ENCODE measurements at places on chromosomes 6 and 20.

- DNase-seq: no peak
These were observed 58.9 kb upstream of the OPRM1 start for GRCh38 chr6:153980171-153980570.

DNA sequence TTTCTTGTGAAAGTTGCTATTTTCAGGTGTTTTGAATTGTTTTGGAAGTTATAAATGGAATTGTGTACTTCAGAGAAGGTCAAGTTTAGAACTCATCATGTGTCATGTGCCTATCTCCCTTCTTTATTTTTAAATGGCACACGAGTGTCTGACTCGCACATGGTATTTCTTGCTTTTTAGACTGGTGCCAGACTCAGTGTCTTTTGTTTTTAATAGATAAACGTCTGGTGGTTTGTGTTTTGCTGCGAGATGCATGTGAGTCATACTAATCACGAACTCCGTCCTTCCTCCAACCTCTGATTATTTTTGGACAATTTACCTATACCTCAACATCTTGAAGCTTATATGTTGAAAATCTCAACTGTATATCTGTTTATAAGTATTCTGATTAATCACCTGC is 292.1 kb downstream of the CDKAL1 start:
- no peak for DNase-seq

DNA sequence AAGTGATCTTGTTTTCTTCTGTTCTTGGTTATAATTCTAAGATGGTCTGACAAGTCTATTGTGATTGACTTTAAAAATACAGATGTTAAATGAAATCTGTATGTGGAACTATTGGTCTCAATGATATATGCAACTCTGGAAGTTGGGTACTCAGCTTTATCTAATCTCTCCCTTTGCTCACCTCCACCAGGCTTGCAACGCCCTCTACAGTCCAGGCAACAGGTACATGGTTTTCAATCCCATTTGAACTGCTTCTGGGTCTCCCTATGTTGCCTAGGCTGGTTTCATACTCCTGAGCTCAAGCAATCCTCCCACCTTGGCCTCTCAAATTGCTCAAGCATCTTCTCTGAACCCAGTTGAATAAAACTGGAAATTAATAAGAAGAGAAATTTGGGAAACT is 25.6 kb upstream of the HLA-DQB1 start:
- no peak for DNase-seq

- peak; percentile 29 for DNase-seq
These were observed 960 bp downstream of the TNFRSF6B start for GRCh38 chr20:63697357-63697867.

DNA sequence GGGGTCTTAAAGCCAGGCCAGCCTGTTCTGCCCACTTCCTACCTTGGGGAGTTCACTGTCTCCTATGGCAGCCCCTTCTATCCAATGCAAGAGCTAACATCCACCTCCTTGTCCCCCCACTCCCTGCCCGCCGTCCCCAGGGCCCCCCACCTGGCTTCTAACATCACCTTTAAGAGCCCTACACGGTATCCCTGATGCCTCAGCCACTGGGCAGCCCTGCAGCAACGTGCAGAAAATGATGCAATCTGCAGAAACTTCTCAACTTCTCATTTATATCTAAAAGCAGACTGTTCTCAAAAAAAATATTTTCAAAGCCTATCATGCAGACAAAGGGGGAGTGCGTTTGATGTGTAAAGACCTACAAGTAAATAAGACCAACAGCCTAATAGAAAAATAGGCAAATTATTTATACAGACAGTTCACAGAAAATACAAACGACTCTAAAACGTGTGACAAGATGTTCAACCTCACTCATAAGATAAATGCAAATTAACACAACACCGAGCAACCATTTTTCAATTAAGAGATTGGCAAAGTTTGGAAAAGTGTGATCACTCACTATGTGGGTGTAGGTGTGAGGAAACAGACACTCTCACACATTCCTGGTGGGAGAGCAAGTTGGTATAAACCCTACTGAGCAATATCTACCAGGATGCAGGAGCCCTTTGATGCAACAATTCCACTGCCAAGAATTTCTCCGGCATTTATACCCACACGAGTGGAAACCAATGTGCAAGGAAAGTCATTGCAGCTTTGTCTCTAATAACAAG is 15.1 kb upstream of the HCK start:
- DNase-seq: no peak

DNA sequence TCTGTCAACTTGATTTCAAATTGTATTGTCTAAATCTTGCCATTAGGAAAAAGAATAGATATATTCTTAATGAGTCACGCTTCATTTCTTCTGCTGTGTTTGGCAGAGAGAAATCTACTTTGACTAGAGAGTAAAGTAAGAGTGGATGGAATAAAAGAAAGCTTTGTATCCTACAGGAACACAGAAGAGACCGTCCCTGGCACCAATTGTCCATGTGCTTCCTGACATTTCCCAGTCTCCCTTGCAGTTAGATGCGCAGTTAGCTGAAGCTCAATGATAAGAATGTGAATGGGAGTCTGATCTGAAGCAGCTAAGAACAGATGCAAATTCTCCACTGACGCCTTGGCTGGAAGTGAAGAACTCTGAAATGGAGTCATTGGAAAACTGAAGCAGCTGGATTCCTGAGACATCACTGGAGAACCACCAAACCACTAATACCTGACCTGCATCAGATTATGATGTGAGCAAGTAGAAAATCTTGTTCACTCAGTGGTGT is 528.2 kb upstream of the MARCKS start:
- no peak for DNase-seq

DNA sequence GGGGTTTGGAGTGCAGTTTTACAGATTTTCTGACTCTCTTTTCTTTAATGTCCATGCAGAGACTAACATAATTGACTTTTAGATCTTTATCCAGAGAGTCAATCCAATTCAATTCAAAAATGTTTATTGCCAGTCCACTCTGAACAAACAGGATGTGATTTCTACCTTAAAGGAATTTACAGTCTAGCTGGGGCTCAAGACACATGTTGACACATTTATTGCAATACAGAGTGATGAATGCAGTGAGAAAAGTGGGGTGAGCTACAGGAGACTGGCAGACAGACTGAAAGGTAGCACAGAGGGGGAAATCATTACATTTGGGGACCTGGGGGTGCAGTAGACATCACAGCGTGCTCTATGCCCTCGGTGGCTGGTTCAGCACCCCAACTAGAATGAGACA is 193.9 kb downstream of the SLC24A3 start:
- DNase-seq: no peak

- DNase-seq: no peak
These were observed 169.5 kb upstream of the RIPOR2 start for GRCh38 chr6:25105070-25105925.

All from heart left ventricle (tissue), 16 donors.